ENCODE measurements at places on chromosomes 6 and 20.

DNA sequence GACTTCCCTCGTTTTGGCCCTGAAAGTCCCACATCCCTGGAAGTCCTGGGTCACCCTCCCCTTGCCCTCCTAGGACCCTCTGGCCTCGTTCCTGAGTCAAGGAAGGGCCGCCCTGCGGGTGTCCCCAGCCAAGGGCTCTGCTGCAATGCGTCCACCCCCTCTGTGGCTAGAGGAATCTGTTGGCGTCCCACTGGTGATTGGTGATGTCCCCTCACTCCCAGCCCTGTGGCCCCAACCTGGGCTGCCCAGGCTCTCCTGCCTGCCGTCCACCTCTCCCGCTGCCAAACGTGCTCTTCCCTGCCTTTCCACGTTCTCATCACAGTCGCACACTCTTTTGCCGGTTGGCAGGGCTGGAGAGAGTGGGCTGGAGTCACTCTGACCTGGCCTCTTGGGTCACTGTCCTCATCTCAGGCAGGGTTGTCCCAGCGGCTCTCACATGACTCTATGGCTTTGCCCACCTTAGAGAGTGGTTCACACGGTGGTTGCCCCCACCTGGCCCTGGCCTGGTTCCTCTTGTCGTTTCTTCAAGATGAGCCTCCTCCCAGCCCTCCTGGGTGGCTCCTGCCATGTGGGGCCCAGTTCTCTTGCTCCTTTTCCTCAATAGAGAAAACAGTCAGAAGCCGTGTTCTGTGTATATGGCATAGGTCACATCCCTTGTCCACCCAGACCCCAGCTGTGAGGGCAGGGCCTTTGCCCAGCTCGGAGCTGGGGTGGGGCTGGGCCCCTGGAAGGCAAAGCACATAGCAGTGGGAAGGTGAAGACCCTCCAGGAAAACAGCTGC lies 100.9 kb downstream of the TMEM242 start:
- DNase-seq = no peak

- no peak for DNase-seq
These were observed 48.9 kb downstream of the VTA1 start for GRCh38 chr6:142195862-142196541.

GRCh38 chr6:321536-322258 lies 29.4 kb downstream of the DUSP22 start:
- DNase-seq = no peak

- no peak for DNase-seq
These were observed 4.2 kb downstream of the AKIRIN2 start for GRCh38 chr6:87697581-87698546.

GRCh38 chr20:3902446-3902845 lies 13.3 kb downstream of the PANK2 start:
- no peak for DNase-seq

DNA sequence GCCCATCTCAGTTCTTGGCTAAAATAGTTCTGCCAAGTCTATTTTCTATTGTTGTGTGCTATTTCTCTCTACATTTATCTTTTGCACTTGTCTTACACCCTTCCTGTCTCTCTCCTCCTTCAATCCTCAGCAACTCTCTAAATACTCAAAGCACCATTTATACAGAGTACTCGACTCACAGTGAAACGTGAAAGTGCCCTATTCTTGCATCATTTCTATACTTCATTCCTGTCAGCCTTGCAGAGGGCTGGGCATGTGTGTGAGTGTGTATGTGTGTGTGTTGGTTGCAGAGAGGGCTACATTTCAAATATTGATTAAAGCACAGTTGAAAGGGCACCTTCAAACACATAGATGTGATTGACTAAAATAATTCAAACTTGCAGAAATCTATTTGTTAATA lies 373.2 kb upstream of the MANEA start:
- DNase-seq = no peak

- DNase-seq = no peak
These were observed 28.4 kb upstream of the GCLC start for GRCh38 chr6:53573299-53573698.
